Hematopoietic multipotent progenitor cell treated with erythropoietin and hydrocortisone succinate and interleukin-3 and kit ligand, for 15 days (in vitro differentiated cells): ENCODE measurements at places on chromosomes 12 and 14.

- no peak for DNase-seq
These were observed 82.1 kb downstream of the PLXNC1 start for GRCh38 chr12:94230357-94230905.

DNA sequence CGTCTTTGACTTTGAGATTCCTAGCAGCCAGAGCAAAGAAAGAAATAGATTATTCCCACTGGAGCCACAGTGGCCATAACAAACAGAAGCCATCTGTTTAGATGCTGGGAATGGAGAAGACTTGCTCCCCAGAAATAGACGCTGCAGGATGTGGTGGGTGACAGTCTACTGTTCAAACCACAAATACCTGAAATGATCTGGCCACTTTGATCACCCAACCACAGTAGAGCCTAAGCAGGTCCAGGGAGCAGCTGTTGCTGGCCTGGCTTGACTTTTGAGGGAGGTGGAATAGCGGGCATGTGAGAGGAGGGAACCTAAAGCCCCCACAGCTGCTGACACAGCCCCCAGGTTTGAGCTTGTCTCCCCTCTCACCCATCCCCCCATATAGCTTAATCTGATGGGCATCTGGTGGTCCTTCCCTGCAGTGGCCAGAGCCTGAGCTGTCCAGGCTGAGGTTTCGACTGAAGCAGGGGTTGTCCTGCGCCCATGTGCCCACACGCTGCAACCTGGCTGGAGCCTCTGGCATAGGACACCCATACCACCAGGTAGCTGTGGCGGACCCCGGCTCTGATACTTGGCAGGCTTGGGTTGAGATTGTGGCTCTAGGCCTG is 38.7 kb downstream of the SH2B3 start:
- no peak for DNase-seq

DNA sequence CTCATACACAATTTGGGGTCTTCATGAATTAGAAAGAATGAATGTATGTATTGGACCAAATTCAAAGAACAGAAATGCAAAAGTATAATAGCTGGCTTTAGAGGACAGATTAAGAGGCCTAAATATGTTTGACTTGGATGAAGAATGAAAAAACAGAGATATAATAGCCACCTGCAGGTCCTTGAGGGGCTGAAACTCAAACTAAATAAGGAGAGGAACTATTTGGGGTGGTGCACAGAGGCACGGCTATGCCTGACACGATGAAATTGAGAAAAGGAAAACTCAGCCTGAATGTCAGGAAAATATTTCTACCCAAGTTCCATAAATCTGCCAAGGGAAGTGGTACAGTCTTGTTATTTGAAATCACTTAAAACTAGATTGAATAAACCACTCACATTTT is 222.9 kb upstream of the DDHD1 start:
- no peak for DNase-seq

DNA sequence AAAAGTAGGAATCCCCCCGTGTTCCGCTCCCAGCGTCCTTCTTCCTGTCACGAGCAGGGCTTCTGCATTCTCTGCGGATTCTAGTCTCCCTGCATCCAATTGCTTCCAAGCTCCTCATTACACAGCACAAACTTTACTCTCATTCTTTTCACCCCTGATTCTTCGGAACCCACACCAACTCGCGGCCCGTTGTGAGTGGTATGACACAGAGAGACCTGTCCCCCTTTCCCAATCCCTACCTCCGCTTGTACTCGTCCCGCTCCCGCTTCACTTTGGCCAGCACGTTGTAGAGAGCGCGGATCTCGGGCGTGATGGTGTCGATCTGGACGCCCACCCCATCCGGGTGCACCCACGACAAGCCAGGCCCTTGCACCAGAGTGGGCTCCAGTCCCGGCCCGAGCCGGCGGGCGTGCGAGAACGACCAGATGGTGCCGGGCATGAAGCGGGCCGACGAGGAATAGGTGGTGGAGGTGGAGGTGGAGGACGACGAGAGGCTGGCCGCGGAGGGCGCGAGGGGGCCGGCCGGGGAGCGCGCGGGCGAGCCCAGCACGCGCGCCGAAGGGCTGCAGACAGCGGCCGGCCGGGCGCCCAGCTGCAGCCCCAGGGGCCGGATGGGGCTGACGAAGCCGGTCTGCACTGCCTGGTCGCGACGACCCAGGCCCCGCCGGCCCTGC is 687 bp downstream of the IFFO1 start:
- DNase-seq = no peak

- DNase-seq = peak; percentile 53
These were observed 1.0 kb downstream of the BLTP3B start for GRCh38 chr12:100141666-100141997.

GRCh38 chr14:54350203-54350602 is 46.6 kb upstream of the CDKN3 start:
- DNase-seq = no peak

- no peak for DNase-seq
These were observed 26.9 kb downstream of the C12orf42 start for GRCh38 chr12:103468837-103469236.

GRCh38 chr14:77498984-77499527 is 440 bp upstream of the ISM2 start:
- no peak for DNase-seq
